ENCODE measurements at places on chromosomes 2 and 18.

DNA sequence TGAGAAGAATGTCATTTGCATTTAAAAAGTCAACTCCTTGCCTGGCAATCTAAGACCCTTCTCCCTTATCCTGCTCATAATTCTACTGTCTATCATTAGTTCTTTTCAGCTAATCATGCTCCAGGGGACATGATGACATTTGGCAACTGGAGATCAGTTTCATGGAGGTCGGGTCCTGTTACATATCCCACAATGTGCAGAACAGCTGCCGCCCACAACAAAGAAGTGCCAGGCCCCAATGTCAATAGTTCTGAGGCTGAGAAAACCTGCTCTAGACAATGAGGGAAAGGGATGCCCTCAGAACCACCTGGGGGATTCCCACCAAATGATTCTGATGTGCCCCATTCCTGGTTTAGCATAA, 53.4 kb upstream of the IL1RL1 start:
- DNase-seq: no peak

GRCh38 chr2:80244905-80245584, 59.5 kb downstream of the LRRTM1 start:
- no peak for DNase-seq

DNA sequence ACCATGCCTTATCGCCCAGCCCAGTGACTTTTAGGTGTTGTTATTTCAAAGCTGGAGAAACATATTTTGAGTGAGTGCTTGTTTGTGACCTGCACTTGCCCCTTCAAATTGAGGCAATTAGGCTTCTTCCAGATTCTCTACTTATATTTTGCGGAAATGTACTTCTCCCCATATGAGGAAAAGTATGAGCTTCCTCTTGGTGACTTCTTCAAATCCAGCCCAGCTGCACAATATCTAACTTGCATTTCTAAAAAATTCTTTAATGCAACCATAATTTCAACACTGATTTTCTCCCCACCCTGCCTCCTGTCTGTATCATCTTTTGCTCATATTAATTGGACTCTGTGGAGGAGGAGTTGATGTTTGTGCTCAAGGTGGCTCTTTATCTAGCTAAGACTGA, 391.2 kb upstream of the POU3F3 start:
- DNase-seq: no peak

DNA sequence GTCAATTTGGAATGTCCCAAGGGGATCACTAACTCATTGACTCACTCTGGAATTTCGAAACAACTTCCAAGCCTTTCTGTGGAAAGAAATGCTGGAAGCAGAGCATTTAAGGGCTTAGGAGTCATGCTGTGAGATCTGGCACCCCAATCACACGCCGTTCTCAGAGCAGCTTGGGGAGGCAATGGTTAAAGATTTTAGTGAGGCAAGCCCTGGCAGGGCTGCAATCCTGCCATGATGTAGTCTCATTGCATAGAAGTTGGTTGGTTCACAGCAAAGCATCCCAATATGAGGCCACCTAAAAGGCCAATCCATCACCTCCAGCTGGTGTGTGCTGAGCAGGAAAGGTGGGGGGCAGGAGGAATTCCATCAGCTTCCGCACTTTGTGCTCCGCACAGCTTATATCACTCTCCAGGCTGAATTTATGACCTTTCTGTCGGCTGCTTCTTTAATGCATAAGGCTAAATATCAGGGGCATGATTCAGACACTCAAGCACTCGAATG, 1043.9 kb upstream of the POU3F3 start:
- no peak for DNase-seq

DNA sequence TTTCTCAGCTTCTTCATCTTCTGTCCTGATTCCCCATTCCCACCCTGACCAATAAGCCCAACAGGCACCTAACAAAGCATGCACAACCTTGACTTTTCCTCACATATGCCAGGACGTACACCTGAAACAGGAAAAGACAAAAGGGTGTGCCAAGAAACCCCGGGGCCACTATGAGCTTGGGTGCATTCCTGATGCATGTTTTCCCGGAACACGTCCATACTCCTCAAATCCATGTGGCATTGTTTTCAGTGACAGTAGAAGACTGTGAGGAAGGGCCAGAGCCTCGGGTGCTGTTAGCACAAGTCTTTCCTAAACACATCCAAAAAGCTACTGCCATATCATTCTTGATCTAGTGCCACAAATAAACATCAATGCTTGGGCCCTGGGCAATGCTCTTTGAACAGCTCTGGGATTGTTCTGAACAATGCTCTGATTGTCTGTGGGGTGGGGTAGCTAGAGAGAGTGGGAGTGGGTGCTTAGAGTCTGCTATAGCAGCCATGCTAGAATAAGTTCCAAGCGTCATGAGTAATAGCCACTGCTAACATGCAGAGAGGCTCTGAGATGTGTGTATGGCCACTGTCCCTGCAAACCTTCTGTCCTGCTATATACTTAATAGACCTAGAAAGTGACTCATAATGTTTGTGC, 181.7 kb upstream of the CRIM1 start:
- no peak for DNase-seq

GRCh38 chr2:132788310-132788838, 118.4 kb upstream of the LYPD1 start:
- no peak for DNase-seq

GRCh38 chr2:178923546-178923945, 116.3 kb upstream of the TTN start:
- DNase-seq: no peak

DNA sequence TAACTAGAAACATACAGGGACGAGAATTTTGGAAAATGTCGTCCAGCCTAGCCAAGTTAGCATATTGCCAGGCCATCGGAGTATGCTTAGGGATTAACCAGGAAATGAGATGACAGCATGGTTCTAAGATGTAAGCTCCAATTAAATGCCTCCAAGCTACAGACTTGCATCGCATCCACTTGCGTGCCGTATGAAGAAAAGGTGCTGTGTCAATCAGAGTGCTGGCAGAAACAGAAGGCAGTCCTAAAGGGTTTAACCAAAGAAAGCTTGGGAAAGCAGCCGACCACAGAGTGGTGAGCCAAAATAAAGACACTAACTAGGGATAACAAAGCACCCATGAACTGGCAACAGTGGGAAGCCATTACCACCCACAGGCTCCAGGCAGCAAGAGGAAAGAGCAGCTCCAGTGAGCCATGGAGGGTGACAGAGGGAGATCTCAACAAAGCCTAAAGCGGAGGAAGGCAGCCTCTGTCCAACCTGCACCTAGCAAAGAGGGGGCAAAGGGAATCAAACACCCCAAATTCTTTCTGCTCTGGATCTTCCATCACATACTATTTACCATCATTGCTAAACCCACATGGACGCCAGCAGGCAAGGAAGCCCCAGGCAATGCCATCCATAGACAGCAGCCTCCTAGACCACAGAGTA, 27.6 kb upstream of the SOCS6 start:
- no peak for DNase-seq

GRCh38 chr2:48617618-48618017, at the start of gene GTF2A1L:
GTF2A1L (plus strand) TSS chr2:48617856; CDS start chr2:48617875, 19 bp downstream.
- no peak for DNase-seq

- no peak for DNase-seq
Observed at GRCh38 chr2:146950361-146950760, 894.5 kb upstream of the ACVR2A start.

DNA sequence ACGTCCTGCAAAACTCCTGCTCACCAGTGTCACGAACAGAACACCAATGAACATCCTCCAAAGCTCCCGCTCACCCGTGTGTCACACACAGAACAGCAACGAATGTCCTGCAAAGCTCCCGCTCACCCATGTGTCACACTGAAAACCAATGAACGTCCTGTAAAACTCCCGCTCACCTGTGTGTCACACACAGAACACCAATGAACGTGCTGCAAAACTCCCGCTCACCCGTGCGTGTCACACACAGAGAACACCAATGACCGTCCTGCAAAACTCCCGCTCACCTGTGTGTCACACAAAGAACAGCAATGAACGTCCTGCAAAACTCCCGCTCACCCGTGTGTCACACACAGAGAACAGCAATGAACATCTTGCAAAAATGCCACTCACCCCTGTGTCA, 20.5 kb upstream of the FAM110C start:
- DNase-seq: no peak

- DNase-seq: no peak
Observed at GRCh38 chr2:216534809-216535208, 36.2 kb downstream of the RPL37A start.

GRCh38 chr18:23941791-23942190, 72.8 kb upstream of the TTC39C start:
- DNase-seq: no peak

DNA sequence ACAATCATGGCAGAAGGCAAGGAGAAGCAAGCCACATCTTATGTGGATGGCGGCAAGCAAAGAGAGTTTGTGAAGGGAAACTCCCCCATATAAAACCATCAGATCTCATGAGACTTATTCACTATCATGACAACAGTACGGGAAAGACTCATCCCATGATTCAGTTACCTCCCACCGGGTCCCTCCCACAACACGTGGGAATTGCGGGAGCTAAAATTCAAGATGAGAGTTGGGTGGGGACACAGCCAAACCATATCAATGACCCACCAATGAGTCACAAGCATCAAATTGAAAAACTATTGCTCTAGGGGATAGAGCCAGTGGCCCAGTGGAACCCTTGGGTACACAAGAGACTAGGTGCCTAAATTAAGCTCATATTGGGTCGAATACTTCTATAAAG, 157.4 kb downstream of the FBXO15 start:
- DNase-seq: no peak

DNA sequence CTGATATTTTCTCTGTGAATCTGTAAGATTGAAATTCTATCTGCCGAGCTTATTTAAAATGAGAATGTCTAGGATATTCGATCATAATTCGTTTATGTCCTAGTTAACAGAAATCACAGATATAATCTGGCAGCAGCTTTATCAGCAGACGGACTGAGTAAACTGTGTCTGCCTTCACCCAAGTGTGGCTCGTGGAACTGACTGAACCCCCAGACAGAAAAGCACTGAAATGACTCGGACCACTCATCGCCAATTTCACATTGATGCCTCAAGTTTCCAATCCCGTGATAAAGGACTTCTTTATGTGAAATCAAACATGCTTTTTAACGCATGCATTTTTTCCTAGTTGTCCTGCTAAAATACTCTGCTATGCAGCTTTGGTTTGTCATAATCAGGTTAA, 15.9 kb downstream of the TNFRSF11A start:
- DNase-seq: no peak

GRCh38 chr2:8740136-8740535, 58.3 kb downstream of the ID2 start:
- DNase-seq: no peak

DNA sequence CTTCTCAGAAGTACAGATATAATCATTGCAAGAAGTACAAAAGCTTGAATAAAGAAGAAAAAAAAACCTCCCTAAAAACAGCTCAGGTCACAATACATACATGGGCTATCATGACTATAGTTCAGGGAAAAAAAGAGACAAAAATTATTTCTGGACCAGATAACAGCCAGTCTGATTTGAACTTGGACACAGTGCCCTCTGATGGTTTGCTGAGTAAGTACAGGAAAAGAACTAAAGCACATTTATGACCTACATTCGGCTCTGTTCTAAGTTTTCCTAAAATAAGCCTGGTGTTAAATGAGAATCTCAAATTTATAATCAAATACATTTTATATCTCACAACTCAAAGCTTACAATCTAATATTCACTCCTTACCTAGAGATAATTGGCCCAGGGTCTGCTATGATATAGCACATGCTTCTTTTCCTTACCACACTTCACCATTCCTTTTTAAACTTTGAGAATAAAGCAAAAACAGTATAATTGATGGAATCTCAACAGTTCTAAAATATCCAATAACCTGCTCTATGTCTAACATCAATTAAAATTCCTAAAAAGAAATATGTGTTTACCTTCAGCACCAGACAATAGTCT, 81.1 kb downstream of the RAPH1 start:
- DNase-seq: peak; percentile 40

DNA sequence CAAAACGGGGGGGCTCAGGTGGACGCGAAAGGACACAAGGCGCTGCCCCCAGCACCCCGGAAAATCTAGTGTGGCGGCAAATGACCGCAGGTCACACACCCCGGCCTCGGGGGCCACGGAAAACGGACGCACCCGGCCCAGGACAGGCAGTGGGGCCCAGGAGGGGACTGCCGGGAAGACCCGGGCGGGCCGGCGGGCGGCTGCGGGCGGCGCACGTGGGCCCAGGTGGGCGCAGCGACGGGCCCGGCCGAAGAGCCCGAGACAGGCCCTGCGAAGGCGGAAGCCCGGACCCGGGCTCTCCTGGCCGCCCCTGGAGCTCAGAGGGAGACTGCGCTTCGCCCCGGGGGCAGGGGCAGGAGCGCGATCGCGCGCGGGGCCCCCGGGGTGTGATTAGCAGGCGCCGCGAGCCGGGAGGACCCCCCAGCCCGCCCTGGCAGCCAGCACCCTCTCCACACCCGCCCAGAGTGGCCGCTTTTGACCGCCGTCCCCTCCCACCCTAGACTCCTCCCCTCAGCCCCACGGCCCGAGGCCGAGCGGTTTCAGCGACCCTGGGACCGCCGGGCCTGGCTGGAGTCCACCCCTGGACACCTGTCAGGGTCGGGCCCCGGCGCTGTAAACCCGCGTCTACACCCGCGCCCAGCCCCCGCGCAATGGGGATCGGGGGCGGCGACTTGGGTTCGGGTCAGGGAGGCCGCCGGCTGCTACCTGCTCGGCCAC, 773 bp downstream of the MBP start:
- peak; percentile 21 for DNase-seq

DNA sequence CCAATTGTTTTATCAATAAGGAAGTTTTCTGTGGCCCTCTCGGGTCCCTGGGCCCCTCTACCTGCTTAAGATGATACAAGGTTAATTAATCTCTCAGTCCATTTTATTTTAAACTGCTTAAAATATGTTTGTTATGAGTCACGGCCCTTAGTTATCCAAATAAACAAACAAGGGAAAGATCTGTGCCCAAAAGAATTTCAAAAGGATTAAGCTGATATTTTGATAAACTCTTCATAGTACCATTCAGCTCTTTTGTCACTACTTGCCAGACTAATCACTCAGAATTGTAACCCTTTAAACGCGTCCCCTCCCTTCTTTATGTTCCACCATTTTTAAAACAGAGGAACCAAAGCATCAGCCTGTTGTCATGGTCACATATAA, 144.7 kb upstream of the STK17B start:
- no peak for DNase-seq

DNA sequence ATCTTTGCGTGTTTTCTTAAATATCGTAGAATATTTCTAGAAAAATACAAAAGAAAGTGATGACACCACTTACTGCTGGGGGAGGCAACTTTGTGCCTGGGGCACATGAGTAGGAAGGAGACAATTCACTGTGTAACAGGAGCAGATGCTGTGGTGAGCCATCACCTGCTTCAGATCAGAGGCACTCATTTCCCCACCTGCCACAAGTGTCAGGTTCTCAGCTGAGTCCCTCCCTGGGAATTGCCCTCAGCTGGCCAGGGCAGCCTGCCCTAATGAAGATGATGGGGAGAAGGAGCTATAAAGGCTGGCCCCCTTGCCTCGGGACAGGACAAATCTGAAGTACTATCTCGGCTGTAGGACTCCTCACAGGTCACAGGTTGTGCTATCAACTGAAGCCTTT, 322.8 kb downstream of the STK39 start:
- DNase-seq: no peak

- no peak for DNase-seq
Observed at GRCh38 chr2:136112317-136113208, 5.4 kb downstream of the CXCR4 start.
